ENCODE measurements at places on chromosomes 13 and 19.
A peak's percentile ranks its signal among the peaks of the same experiment; 100 is the strongest.

DNA sequence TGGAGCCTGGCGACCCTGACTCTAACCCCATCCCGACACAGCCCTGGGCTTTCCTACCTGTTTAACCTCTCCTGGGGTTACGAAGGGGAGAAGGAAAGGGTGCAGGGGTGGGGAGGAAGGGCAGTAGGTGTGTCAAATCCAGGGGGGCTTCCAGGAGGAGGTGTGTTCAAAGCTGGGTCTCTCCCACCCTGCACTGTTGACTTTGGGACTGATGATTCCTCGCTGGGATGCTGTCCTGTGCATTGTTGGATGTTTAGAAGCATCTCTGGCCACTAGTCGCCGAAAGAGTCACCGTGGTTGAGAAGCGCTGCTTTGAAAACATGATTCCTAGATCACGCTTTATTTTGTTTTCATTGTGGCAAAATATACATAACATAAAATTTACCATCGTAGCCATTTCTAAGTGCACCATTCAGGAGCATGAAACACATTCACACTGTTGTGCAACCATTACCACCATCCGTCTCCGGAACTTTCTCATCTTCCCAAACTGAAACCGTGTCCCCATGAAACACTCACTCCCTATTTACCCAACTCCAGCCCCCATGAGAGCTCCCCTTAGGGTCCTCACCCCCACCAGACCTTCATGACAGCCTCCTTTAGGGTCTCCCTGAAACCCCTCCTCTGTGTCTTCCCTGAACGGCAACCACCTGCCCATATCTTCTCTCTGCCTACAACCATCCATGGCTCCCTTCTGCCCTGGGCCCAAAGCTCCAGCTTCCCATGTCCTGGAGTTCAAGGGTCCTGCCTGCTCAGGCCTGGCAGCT, 4.4 kb upstream of the FCER2 start:
- DNase-seq = no peak

DNA sequence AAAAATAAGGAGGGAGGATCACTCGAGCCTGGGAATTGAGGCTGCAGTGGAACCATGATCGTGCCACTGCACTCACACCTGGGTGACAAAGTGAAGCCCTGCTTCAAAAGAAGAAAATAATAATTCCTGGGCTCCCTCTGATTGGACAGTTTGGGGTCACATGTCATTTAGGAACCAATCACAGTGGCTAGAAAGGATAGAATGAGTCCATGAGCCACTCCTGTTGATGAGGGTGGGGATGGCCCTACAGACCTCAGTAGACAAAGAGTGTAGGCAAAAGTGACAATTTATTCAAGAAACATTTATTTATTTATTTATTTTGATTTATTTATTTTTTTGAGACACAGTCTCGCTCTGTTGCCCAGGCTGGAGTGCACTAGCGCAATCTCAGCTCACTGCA, 26.8 kb upstream of the ADGRE5 start:
- no peak for DNase-seq

GRCh38 chr19:37217480-37217774, 587 bp upstream of the ZNF383 start:
- DNase-seq = no peak

GRCh38 chr13:33179463-33179862, 106.1 kb downstream of the STARD13 start:
- DNase-seq = no peak

GRCh38 chr19:21638776-21639175, 128.6 kb downstream of the ZNF100 start:
- no peak for DNase-seq

GRCh38 chr19:51019544-51019925, at the start of gene KLK10:
TSS of gene KLK10 (minus strand) at chr19:51019709. CDS start at chr19:51019130, 579 bp downstream.
- no peak for DNase-seq

GRCh38 chr13:23953860-23954512, 56.7 kb upstream of the C1QTNF9B start:
- DNase-seq = no peak

DNA sequence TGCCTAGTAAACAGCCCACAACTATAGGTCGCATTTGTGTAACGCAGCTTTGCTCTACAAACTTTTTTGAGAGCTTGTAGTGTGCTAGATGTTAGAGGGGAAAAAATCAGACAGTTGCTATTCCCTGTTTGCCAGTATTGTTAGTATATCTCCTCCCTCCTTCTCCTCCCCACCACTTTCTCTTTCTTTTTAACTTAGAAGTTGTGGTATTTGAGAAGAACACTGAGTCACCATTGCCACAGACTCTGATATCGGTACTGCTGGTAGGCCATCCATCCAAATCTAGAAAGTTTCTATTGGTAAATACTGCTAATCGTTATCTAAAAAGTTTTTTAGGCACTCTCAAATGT, 666 bp downstream of the POMP start:
- no peak for DNase-seq

- no peak for DNase-seq
Observed at GRCh38 chr19:33825556-33825955, 28.9 kb downstream of the KCTD15 start.

DNA sequence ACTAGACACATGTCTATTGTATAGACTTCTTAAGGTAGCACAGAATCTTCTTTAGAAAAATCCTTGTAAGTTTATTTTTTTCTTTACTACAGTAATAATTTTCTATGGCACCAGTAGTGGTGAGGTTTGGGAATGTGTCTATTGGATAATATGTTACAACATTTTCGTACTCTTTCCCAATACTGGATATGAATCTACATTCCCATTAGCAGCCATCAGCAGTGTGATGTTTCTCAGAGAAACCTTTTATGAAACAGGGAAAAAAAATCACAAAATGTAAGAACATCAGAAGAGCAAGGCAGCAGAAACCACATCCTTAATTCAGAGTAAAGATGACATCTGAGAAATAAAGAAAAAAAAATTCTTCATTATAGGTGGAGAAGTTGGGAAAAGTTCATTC, 83.3 kb downstream of the POSTN start:
- DNase-seq = no peak

DNA sequence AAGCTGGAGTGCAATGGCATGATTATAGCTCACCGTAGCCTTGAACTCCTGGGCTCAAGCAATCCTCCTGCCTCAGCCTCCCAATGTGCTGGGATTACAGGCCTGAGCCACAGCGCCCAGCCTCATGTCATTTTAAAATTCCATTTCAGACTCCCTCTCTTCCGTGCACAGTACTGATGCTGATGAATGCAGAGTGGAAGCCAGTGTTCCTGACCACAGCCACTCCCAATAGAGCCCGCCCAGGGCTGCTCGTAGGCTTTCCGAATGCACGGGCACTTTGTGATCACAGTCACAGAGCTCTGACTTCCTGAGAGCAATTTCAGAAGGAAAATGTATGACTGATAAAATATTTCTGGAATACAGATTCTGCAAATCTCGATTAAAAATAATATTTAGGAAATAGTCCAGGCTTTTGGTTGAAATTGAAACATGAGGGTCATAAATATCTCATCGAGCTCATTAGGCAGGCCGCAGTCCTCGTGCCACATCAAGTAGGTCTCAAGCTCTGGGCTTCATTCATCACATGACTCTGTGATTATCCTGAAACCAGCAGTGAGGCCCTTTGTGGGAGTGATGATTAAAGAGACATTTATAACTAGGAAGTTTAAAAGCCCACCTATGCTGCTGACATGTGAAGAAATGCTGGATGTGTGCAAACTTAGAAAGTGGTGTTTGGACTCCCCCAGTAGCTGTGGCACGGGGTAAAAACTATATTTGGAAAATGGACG, 38.9 kb upstream of the AMER2 start:
- DNase-seq = no peak

GRCh38 chr19:10289167-10289835, 451 bp upstream of the ICAM5 start:
- peak; percentile 51 for DNase-seq

DNA sequence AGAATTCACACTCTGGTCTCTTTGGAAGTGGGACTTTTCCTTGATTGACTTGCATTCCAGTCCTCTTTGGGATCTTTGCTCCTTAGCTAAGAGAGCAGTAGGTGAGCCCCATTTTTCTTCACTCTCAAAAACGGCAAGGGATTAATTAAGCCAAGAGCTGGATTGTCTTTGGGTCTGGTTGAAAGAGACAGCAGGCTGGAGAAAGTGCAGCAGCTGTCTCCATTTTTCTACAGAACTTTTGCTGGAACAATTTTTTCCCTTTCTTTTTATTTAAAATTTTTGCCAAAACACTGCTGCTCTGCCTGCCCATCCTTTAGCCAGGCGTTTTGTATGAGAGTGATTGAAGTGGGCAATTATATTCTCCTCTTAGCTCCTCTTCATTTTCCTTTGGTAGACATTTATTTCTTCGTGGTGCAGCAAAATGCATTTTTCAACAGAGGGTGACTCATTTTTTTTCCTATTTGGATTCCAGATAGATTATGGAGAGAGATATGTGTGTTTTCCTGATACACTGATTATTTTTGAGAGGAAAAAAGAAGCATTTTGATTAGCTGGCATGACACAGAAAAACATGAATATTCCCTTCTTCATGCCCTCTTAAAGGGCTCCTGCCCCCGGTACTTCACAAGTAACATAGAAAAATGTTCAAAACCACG, 371.2 kb upstream of the NBEA start:
- no peak for DNase-seq
